ENCODE measurements at places on chromosomes 1 and 21.

DNA sequence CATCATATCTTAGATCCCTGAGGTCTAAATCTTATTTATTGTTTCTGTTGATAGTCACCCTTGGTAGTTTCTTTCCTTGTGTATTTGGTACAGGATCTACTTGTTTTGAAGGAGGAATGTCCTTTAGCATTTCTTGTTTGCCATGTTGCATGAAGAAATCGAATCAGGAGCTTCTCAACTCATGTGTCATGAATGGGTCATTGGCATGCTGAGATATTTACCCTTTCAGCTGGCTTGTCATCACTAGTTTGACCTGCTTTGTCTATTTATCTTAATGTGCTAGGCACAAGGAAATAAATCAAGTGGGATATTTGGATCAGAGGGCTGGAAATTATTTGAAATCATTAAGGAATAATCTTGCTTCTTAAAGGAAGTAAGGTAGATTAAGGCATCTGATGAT lies 23.8 kb downstream of the THEM4 start:
- DNase-seq, result no peak

GRCh38 chr1:193019442-193020026 lies 39.6 kb downstream of the UCHL5 start:
- peak; percentile 63 for DNase-seq

DNA sequence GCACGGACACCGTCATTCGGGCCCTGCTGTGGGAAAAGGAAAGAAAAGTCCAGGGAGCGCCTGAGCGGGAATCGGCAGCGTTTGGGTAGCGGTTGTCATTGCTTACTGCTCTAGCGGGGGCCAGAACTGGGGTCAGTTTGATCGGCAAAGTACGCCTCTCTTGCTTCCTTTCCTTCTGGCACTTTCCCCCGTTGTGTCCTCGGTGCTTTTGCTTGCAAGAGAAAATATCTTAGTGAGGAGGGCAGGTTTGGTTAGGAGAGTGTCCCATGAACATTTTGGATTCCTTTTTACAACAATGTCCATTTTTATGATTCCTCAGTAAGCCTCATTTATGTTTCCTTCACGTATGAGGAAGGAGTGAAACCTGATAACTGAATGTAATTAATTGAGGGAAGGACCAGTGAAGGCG lies 670 bp downstream of the ST3GAL3 start:
- peak; percentile 5 for DNase-seq

GRCh38 chr1:5909576-5910275 lies 82.5 kb downstream of the NPHP4 start:
- DNase-seq, result no peak

DNA sequence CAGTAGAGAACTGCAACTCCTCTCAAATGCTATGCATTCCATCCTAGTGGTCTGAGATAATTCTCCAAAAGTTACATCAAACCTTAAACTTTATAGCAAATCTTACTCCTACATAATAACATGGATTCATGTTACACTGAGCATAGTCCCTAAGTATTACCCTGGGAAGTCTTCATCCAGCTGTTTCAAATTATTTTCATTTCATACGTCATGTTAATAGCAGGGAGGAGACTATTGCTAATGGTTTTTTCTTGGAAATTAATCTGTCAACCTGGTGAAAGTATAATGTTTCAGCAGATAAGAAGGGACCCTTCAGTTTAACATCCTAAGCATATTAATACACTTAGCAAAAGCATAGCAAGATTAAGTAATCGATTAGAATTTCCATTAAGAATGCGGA lies 318.1 kb downstream of the USP25 start:
- no peak for DNase-seq

GRCh38 chr21:45048968-45049367 lies 25.4 kb upstream of the ADARB1 start:
- DNase-seq, result no peak

DNA sequence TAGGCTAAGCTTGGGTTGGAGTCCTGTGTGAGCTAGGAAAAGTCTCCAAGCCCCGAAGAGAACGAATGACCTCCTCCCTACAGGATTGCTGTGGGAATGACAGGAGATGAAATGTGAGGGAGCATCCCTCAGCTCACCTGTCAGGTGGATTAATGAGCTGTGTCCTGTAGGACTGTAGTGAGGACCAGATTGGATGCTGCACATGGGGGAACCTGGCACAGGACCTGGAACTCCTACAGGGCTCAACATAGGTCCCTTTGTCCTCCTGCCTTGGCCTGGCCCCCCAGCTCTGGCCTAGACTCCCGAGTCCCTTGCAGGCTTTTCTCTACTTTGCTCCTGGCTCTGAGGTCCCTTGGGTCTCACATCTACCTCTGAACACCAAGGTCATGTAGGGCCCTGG lies 155.7 kb downstream of the PTPRU start:
- DNase-seq, result no peak

GRCh38 chr1:246309247-246309884 lies 197.7 kb downstream of the SMYD3 start:
- no peak for DNase-seq

DNA sequence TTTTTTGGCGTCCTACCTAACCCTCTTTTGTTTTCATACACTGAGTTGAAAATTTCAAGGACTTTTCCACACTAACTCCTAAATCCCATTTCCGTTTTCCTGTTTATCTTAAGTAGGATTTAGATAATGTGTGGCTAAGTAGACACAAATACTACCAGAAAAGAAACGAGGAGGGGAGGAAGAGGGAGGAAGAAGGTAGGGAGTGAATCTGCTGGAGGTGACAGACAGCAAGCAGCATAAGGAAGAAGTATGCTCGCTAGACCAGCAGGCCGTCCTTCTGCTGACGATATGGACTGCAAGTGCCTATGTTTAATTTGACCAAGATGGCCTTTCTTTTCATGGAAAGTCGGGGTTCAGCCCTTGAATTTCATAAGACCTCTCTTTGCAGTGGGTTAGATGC lies 256.9 kb upstream of the RAB4A start:
- DNase-seq, result no peak

- DNase-seq, result no peak
Measured at GRCh38 chr1:57232500-57232899, 191.4 kb downstream of the DAB1 start.

- no peak for DNase-seq
Measured at GRCh38 chr1:206971029-206971655, 882 bp upstream of the FCAMR start.

DNA sequence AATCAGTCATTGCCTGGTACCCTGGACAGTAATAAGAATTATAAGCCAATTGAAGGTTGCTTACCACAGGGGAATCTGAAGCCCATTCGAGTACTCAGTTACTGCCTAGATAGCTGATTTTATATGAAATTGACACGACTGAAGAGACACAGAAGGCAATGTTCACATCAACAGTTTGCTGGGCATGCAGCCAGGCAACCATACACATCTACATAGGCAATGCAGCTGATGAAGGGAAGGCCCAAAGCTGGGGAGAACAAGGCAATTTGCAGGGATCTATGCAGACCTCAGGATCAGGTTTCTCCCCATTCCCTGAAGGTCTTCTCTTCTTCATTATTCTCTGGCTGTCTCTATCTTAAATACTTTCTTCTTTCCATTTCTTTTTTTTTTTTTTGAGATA lies 448.7 kb downstream of the PTBP2 start:
- DNase-seq, result no peak

- no peak for DNase-seq
Measured at GRCh38 chr21:45105906-45106485, 31.6 kb downstream of the ADARB1 start.

- no peak for DNase-seq
Measured at GRCh38 chr1:211280910-211281309, 21.7 kb downstream of the RCOR3 start.

GRCh38 chr1:161506336-161507223 lies 1.3 kb downstream of the FCGR2A start:
- DNase-seq, result no peak

DNA sequence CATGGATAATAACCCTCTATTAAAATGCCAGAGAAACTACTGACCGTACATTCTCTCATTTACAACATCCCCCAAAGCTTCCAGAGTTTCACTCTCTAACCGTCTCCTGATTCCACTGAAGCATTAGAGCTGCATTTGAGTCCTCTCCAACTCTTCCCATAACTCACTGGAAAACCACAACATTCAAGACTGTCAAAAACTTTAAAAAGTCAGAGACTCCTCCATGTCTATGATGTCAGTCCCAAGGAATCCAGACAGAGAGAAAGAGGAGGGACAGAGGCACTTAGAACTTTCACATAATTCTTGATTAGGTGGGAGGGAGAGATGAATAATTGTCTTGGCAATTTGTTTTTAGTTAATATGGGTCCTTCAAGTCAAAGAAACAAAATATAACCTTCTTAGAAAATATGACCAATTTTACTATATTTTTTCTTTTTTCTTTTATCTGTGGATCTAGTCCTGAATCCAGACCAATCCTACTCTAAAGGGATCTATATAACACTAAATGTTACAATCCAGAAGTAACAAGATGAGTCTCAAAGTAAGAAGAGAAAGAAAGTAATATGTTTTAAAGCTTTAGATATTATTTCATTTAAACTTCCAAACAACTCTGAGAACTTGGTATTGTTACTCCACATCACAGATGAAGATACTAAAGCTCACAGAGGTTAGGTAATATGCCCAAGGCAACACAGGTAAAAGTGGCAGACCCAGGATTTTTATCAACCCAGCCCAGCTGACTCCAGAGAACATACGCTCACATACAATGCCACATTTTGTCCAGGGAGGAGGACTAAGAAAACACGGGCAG lies 23.8 kb downstream of the OTUD7B start:
- no peak for DNase-seq

DNA sequence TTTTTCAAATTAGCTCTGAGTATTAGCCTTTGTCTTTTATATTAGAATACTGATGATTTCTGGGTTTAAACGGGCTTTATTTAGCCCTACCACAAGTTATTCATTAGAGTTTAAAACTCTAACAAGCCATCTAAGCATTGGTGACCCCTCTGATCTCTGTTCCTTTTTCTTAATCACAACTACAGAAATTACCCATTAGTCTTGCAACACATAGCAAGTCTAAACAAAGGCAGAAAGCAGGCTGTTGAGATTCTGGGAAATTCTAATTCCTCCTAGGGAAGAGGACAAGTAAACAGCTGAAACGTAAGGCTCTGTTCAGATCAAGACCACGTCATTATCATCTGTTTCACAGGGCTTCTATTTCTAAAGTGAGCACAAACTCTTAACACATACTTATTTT lies 491.2 kb upstream of the ZRANB2 start:
- DNase-seq, result no peak

GRCh38 chr1:112636597-112637253 lies 17.1 kb downstream of the CAPZA1 start:
- DNase-seq, result no peak

DNA sequence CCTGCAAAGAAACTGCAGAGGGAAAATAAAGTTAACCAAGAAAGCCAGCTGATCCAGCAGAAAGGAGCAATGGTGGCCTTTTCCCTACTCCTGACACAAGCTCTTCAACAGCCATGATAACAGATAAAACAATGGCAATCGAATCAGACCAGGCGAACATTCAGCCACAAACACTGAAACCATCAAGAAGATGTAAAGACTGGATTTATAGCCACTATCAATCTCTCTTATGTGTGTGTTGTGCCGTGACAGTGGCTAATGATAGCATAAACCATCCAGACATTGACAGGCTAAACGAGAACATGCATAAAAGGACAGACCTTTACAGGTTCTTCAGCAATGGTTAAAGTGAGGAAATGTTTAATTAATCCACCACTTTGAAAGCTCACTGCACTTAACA lies 78.1 kb upstream of the RAB4A start:
- no peak for DNase-seq

- no peak for DNase-seq
Measured at GRCh38 chr1:58572690-58573089, 4.4 kb downstream of the TACSTD2 start.

Data from CD4-positive, alpha-beta T cell treated with Interleukin-2 at 100 ng/mL for 4 hours (primary cell).